ENCODE measurements at places on chromosomes 4 and X. TPM values are rescaled to one million over a fixed set of nuclear protein-coding genes. Genes with fewer than 3 reads are reported as not detected.

- peaks cover 65% of the 10 kb centered on the region for H3K36me3 ChIP-seq
- no peak overlapping the region for H3K27ac ChIP-seq
- peak; percentile 9 for DNase-seq
Observed at GRCh38 chr4:534576-535151, 35.7 kb downstream of the PIGG start.

DNA sequence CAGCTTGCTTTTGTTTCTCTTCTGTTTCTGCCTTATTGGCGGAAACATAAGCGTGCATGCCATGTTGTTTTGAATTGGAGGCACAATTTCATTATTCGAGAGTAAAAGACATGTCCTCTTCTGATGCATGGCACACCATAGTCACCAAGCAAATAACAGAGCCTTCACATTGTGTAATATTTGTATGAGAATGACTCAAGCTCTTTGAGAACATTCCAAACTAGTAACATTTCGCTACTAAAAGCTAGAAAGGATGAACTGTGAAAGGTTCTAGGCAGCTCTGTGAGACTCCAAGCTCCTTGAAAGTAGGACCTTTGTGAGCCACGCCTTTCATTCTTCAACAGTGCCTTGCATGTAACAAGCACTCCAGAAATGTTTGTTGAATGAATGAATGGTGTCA is 9.2 kb upstream of the ANXA3 start:
- no peak overlapping the region for H3K27ac ChIP-seq
- no peaks in the 10 kb centered on the region for H3K36me3 ChIP-seq
- H3K4me1 ChIP-seq = no peaks in the 10 kb centered on the region
- no peak overlapping the region for H3K4me3 ChIP-seq

DNA sequence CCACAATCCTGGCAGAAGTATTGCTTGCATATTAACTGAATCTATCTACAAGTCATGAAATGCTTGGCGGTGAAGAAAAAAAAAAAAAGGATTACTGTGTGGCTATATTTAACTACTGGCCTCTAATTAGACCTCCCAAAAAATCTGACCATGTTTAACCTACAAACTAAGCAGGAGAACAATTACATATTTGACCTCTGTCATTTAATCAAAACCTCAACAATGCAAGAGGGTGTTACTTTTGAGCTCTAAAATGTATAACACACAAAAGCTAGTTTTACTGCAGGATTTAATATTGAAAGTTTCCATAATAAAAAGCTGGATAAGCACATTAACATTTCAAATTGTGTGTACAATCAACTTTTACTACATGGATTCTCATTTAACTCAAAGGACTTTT is 1.5 kb downstream of the ITM2A start:
- H3K4me3 ChIP-seq = peak overlapping the region; percentile 97
- H3K27ac ChIP-seq = peak overlapping the region; percentile 94
- H3K27me3 ChIP-seq = no peaks in the 10 kb centered on the region
- H3K4me1 ChIP-seq = peaks cover 30% of the 10 kb centered on the region
- no peak for DNase-seq

- H3K36me3 ChIP-seq = peaks cover 11% of the 10 kb centered on the region
- no peak for DNase-seq
- H3K27ac ChIP-seq = no peak overlapping the region
- H3K4me3 ChIP-seq = no peak overlapping the region
- H3K27me3 ChIP-seq = peaks cover 3% of the 10 kb centered on the region
- peaks cover 24% of the 10 kb centered on the region for H3K4me1 ChIP-seq
Observed at GRCh38 chr4:101284546-101284945, 62.8 kb downstream of the PPP3CA start.

- H3K27me3 ChIP-seq = no peaks in the 10 kb centered on the region
- no peak overlapping the region for H3K27ac ChIP-seq
- peaks cover 2% of the 10 kb centered on the region for H3K36me3 ChIP-seq
- DNase-seq = no peak
- H3K4me3 ChIP-seq = no peak overlapping the region
Observed at GRCh38 chr4:1211371-1211770, 37.6 kb downstream of the CTBP1 start.

- peaks cover 15% of the 10 kb centered on the region for H3K4me1 ChIP-seq
- no peak overlapping the region for H3K4me3 ChIP-seq
- no peak overlapping the region for H3K27ac ChIP-seq
- DNase-seq = no peak
- H3K36me3 ChIP-seq = peaks cover 6% of the 10 kb centered on the region
- no peaks in the 10 kb centered on the region for H3K27me3 ChIP-seq
Observed at GRCh38 chrX:65894133-65894532, 145.7 kb downstream of the VSIG4 start.

- DNase-seq = no peak
- peak overlapping the region; percentile 85 for H3K27ac ChIP-seq
- peak overlapping the region; percentile 47 for H3K4me3 ChIP-seq
- no peaks in the 10 kb centered on the region for H3K36me3 ChIP-seq
- peaks cover 30% of the 10 kb centered on the region for H3K4me1 ChIP-seq
Observed at GRCh38 chrX:9462456-9462855, 2.4 kb upstream of the TBL1X start.

DNA sequence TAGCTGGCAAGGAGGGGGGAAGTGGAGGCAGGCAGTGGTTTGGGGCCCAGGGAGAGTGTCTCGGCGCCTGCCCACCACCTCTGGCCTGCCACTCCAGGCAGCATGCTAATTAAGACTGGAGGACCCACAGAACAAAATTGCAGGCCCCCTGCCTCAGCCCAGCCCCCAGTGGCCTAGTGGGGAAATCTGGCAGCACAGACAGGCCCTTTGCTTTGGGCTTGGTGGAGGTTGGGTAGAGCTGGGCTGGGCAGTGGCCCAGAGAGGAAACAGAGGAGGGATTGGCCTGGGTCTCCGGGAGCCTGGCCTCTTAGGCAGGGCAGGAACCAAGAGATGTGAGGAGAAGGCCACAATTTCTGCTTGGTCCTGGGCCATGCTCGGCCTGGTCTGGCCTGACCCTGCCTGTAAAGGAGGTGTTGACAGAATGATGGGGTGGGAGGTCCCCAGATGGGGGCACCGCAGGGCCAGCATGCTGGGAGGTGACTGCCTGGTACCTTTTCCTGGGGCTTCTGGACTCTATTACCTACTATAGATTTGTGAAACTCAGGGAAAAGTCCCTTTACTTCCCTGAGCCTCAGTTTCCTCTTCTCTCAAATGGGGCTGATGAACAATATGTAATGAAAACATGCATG is 92.4 kb upstream of the PJA1 start:
- peaks cover 2% of the 10 kb centered on the region for H3K27me3 ChIP-seq
- DNase-seq = no peak
- no peaks in the 10 kb centered on the region for H3K4me1 ChIP-seq
- H3K27ac ChIP-seq = no peak overlapping the region

- no peak for DNase-seq
- peaks cover 3% of the 10 kb centered on the region for H3K36me3 ChIP-seq
- no peak overlapping the region for H3K4me3 ChIP-seq
- peaks cover 25% of the 10 kb centered on the region for H3K27me3 ChIP-seq
- no peak overlapping the region for H3K27ac ChIP-seq
Observed at GRCh38 chrX:153297376-153297775, 24.2 kb downstream of the PNMA6F start.

- peaks cover 4% of the 10 kb centered on the region for H3K36me3 ChIP-seq
- no peak overlapping the region for H3K27ac ChIP-seq
- no peaks in the 10 kb centered on the region for H3K27me3 ChIP-seq
Observed at GRCh38 chr4:99886146-99886545, 8.1 kb downstream of the LAMTOR3 start.

DNA sequence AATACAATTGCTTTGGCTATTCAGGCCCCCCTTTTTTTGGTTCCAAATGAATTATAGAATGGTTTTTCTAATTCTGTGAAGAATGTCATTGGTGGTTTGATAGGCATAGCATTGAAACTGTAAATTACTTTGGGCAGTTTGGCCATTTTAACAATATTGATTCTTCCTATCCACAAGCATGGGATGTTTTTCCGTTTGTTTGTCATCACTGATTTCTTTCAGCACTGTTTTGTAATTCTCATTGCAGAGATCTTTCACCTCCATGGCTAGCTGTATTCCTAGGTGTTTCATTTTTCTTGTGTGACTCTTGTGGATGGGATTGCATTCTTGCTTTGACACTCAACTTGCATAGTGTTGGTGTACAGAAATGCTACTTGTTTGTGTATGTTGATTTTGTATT is 33.0 kb downstream of the ADH6 start:
- no peaks in the 10 kb centered on the region for H3K27me3 ChIP-seq
- no peaks in the 10 kb centered on the region for H3K4me1 ChIP-seq
- H3K4me3 ChIP-seq = no peak overlapping the region
- DNase-seq = no peak

GRCh38 chrX:18983666-18984380 is at the start of gene PHKA2:
Gene PHKA2, minus strand, starts transcription at chrX:18984114. Its CDS starts 182 bp downstream, at chrX:18983932.
- H3K4me3 ChIP-seq = peak within 1 kb of the TSS; percentile 93
- H3K4me1 ChIP-seq = peaks cover 10% of the 10 kb centered on the region
- peak; percentile 73 for DNase-seq
- H3K27ac ChIP-seq = peak within 1 kb of the TSS; percentile 90

GRCh38 chr4:183364025-183364424 is 41.8 kb upstream of the CLDN24 start:
- no peak overlapping the region for H3K27ac ChIP-seq
- H3K27me3 ChIP-seq = peaks cover 2% of the 10 kb centered on the region
- H3K4me3 ChIP-seq = no peak overlapping the region
- no peaks in the 10 kb centered on the region for H3K36me3 ChIP-seq
- no peaks in the 10 kb centered on the region for H3K4me1 ChIP-seq

- peaks cover 6% of the 10 kb centered on the region for H3K27me3 ChIP-seq
- H3K4me1 ChIP-seq = peaks cover 14% of the 10 kb centered on the region
- DNase-seq = no peak
- H3K36me3 ChIP-seq = peaks cover 5% of the 10 kb centered on the region
Observed at GRCh38 chr4:165129924-165130323, 17.3 kb upstream of the TMEM192 start.

DNA sequence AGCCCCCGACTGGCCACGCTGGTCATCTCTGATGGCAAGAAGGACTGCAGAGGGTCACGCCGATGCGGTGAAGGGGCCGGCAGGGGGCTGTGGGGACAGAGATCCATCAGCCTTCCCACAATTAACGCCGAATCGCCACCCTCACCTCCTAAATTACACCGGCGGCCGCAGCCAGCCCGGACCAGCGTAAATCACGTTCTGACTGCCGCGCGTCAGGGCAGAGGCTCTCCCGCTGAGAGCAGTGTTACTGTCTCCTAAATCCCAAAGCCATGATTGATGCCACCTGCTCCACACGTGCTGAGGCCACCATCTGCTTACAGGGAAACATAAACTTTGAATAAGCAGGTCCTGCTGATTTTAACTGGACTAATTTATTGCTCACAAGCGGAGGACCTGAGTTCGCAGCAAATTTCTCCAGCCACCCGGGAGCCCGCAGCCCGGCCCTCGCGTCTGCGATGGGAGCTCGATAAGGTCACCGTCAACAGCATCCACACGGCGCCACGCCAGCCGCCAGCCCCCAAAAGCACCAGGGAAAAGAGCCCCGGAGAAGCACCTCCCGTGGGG is 127.3 kb upstream of the NKX1-1 start:
- DNase-seq = no peak
- no peak overlapping the region for H3K27ac ChIP-seq
- no peaks in the 10 kb centered on the region for H3K4me1 ChIP-seq
- H3K27me3 ChIP-seq = peaks cover 4% of the 10 kb centered on the region
- H3K4me3 ChIP-seq = no peak overlapping the region
- no peaks in the 10 kb centered on the region for H3K36me3 ChIP-seq

GRCh38 chr4:31328932-31329331 is 608.8 kb downstream of the PCDH7 start:
- no peak overlapping the region for H3K4me3 ChIP-seq
- H3K27ac ChIP-seq = no peak overlapping the region
- DNase-seq = no peak

DNA sequence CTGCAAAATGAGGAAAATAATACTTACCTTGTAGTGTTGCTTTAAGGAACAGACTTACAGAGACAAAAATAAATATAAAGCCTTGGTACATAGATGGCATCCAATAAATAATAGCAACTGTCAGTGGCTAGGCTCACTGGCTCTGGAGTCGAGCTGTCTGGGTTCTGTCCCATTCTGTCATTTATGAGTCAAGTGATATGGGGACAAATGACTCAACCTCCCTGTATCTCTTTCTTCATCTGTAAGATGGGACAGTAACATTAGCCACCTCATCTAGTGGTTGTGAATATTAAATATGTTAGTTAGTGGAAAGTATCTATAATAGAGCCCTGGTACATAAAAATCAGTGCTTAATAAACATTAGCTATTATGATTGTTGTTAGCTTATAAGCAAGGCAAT is 16.7 kb upstream of the GATB start:
- no peak for DNase-seq
- H3K36me3 ChIP-seq = no peaks in the 10 kb centered on the region
- H3K4me3 ChIP-seq = no peak overlapping the region
- H3K4me1 ChIP-seq = no peaks in the 10 kb centered on the region

DNA sequence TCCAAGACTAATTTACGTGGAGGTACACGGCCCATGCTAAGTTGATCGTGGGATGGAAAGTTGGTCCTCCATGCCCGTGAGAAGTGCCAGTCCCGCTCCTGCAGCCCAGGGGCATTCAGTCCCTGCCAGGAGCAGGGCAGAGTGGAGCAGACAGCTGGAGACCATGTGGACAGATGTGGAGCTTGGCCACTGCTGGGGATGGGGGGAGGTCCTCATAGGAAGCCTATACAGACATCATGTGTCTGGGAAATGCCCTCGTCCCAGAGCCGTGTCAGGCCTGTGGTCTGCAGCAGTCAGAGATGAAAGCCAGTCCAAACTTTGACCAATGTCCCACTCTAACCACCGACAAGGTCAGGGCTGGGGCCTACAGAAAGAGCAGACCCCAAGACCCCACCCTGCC is 118.4 kb downstream of the CPZ start:
- H3K27me3 ChIP-seq = no peaks in the 10 kb centered on the region
- no peak overlapping the region for H3K4me3 ChIP-seq
- DNase-seq = no peak
- H3K27ac ChIP-seq = no peak overlapping the region

DNA sequence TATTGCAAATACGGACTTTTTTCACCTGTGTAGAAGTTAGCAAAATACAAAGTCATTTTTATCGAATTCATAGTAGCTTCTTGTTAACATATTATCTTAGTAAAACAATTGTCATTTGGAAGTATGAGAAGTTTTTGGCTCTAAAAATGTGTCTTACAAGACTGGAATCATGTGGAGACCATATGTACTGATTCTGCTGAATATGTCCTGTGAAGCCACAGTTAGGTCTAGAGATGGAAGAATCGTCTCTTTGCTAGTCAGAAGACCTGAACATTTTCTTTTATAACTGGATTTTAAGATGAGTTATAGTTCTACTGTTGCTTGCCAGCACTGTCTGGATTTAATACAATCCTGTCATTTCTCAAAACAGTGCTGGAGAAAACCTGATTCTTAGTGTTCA is 29.0 kb downstream of the TMEM165 start:
- DNase-seq = no peak
- peaks cover 26% of the 10 kb centered on the region for H3K36me3 ChIP-seq
- H3K27ac ChIP-seq = no peak overlapping the region
- H3K4me3 ChIP-seq = no peak overlapping the region
- H3K27me3 ChIP-seq = no peaks in the 10 kb centered on the region

The BEX1 gene
- total RNA-seq = not detected

The CXCL5 gene
- total RNA-seq = not detected

The COX7B2 gene
- not detected for total RNA-seq

The TRIM60 gene
- total RNA-seq = not detected

The FAM156B gene
- 15.6 TPM for total RNA-seq

The CT45A5 gene
- not detected for total RNA-seq

The GIMD1 gene
- not detected for total RNA-seq

The ARHGAP6 gene
- total RNA-seq = not detected

The CXCL11 gene
- total RNA-seq = not detected

The HUWE1 gene
- total RNA-seq = 225 TPM

The UVSSA gene
- 30.9 TPM for total RNA-seq

The SLC49A3 gene
- 2.1 TPM for total RNA-seq

The ASB5 gene
- not detected for total RNA-seq

The DCX gene
- not detected for total RNA-seq

All from activated naive CD8-positive, alpha-beta T cell treated with anti-CD3 and anti-CD28 coated beads, Interleukin-2, amount 10 ng/mL, durations not matched to agents 7 days and 5 days (primary cell).